Progenitor cell of endocrine pancreas (in vitro differentiated cells): ENCODE measurements at places on chromosomes 2 and 18.

GRCh38 chr18:11500153-11501122 lies 109.0 kb upstream of the SLC35G4 start:
- no peak for DNase-seq

DNA sequence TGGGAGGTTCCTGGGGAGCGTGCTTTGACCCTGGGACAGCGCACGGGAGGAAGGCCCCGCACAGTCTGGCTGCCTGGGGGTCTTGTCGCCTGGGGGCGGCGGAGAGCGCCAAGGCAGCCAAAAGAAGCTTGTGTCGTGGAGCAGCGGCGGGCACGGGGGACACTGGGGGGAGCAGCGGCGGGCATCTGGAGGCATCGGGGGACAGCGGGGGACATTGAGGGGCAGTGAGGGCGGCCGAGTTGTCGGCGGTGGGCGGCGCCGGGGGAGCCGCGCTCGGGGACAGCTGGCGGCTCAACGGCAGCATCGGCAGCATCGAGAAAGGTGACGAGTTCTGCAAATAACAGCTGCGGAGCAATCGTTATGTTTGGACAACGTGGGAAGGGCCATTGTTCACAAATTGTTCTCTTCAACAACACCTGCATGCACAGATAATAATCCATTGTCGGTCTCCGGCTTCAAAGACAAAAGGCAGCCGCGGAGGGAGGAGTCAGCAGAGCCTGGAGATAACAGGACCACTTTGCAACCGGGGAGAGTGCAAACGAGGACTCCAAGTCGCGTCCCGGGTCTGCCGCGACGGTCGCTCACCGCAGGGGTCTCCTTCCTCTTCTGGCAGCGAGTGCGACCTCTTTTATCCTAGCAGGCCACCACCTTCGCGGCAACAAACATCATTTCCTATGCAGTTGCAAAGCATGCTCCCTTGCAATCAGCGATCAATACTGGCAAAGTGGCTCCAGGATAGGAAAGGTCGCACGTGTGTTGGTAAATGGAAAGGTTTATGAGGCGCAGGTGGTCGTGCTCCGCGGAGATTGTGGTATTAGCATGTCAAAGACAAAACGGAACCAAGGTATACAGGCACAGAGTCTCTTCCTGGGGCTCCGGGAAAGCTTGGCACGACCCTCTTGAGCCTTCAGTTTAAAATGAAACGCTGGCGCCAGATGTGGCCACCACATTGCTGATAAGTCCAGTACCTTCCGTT lies 132.3 kb upstream of the DLX2 start:
- DNase-seq = peak; percentile 55

DNA sequence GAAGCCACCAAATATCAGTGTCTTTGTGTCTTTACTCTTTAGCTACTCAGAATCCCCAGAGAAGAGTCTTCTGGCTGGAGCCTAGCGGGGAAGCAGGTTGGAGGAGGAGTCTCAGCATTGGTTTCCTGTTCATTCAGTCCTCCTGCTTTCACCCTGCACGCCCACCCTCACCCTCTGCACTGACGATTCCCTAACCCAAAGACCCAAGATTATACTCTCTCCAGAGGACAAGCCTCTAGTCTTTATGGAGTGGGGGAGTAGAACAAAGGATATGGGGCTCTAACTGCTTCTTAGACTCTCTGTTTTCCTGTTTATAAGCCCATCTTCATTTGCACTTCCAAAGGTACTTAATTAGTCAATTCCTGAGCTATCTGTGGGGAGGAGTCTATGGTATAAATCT lies 338.8 kb downstream of the AGPS start:
- DNase-seq = no peak

- DNase-seq = no peak
These were observed 97.1 kb upstream of the CELF4 start for GRCh38 chr18:37662546-37663339.

DNA sequence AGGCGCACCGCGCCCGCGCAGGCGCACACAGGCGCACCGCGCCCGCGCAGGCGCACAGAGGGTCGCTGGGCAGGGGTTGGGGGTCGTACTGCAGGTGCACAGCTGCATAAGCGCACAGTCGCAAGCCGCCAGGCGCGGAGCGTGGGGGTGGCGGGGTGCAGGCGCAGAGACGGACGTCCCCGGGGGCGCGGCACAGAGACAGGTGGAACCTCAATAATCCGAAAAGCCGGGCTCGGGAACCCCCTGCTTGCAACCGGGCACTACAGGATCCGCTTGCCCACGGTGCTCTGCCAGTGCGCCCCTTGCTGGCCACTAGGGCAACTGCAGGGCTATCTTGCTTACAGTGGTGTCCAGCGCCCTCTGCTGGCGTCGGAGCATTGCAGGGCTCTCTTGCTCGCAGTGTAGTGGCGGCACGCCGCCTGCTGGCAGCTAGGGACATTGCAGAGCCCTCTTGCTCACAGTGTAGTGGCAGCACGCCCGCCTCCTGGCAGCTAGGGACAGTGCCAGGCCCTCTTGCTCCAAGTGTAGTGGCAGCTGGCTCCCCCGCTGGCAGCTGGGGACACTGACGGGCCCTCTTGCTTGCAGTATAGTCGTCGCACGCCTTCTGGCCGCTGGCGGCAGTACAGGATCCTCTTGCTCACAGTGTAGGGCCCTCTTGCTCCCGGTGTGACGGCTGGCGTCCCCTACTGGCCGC lies 34.9 kb downstream of the FAM110C start:
- DNase-seq = peak; percentile 41

DNA sequence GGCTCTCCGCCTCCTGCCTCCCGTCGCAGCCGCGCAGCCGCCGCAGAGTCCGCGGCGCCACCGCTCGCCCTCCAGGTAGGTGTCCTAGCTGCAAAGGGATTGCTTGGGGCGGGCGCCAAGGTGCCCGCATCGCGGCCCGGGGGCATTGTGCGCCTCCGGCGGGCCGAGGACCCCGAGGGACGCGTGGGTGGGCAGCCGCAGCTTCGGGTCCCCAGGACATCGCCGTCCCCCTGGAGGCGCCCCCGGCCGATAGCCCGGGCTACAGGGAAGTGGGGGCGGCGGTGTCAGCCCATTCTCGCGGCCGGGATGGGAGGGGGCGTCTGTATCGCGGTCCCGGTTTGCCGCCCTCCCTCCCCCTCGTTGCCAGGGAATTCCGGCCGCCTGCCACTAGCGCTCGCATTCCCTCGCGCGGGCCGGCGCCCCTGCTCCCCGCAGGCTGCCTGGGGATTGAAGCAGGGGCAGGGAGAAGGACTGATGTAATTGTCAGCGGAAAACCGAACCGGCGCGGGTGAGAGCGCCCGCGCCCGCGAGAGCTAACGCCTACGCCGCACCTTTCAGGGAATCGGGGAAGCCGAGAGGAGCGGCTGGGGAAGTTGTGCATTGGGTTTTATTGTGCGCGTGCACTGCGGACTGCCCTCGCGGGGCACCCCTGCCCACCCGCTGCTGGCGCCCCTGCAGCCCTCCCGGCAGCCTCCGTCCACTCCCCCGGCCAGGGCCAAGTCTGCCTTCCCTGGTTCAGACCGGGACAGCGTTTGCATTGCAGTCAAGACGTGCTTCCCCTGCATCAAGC lies 483 bp downstream of the OSBPL6 start:
- peak; percentile 36 for DNase-seq

DNA sequence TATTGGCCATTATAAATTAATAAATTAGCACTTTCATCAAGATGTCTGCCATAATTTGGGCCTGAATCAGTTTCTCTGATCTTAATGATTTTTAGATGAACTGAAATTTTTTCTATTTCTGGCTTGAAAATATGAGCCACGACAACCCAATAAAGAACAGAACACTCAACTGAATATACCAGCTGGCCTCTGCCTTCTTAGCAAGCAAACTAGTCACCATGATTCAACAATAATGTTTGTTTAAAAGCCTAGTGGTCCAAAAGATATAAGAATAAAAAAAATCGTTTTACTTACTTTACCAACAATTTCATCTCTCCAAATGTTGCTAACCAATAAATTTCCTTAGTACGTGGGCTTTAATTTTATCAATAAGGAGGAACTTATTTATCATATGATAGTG lies 66.7 kb upstream of the TTN start:
- no peak for DNase-seq

DNA sequence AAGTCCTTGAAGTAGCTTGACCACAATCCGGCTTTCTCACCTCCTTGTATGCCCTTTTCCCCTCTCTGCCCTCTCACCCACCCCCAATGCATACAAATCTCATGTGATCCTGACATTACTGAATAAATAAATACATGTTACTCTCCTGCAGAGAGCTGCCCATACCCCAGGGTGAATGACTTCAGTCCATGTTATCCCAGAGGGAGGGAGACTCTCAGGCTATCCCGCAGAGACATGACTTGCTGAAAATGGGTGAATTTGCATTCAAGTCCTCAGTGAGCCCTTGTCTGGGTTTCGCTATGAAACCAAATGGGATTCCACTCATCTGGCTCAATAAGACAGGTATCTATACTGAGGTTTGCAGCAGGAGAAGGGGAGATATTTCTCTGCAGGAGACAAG lies 168.5 kb downstream of the FHOD3 start:
- no peak for DNase-seq

- no peak for DNase-seq
These were observed 1465.7 kb upstream of the PIK3C3 start for GRCh38 chr18:40489301-40489700.

DNA sequence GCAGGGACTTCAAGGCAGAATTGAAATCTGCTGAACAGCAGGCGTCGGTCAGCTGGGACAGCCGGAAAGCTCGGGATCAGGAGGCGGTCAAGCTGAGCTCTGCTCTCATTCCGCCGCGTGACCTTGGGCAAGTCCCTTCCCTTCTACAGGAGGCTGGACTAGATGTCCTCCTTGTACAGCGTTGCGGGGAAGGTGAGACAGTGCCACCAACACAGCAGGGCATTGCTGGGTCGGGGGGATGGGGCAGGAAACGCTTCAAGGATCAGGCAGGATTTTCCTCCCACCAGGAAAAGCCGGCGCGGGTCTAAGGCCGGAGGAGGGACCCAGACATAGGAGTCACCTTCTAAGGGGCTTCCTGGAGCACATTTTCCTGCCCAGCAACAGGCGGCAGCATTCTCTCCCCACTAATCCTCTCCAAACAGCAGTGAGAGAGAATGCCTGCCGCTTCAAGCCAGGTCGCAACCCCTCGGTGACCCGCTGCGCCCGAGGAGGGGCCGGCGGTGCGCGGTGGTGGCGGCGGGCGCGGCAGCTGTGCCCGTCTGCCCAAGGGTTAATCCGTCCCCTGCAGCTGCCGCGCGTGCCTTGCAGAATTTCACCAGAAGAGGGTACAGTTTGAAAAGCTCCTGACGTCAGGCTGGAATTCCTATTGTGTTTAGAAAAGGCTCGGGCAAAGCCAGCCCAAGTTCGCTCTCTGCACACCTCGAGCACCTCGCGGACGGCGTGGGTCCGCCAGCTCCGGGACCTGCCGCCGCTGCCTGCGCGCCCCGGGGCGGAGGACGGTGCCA lies at the start of gene KCNF1:
Gene KCNF1 (plus strand): TSS at position 644 of the 785 bp plus-strand sequence. CDS start 493 bp downstream, outside the sequence.
- peak; percentile 52 for DNase-seq

GRCh38 chr2:222193328-222193983 lies 105.3 kb downstream of the PAX3 start:
- DNase-seq = no peak

DNA sequence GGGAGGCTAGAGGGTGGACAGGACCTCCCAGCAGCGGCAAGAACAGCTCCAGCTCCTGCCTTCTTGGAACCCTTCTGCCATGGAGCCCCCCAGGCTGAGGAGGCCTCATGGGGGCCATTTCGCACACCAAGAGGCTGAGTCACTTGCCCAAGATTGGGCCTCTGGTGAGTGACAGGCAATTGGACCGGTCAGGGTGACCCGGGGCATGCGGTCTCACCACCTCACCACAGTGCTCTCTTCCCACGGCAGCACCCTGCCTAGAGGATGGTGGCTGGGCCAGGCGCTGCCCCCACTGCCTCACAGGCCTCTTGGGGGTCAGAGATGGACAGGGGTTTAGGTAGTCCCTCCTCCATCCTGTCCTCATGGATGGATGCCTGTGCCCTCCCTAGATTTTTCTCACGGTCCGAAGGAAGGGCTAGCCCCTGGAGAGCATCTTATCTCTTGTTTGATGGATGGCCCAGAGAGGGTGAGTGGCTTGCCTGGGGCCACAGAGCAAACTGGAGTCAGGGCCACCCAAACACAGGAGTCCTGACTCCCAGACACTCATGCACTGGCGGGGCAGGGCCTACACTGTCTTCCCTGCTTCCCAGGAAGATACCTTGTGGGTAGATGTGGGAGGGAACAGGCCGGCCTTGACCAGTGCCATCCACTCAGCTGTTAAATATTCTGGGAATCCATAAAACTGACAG lies 119.2 kb downstream of the INHBB start:
- no peak for DNase-seq

DNA sequence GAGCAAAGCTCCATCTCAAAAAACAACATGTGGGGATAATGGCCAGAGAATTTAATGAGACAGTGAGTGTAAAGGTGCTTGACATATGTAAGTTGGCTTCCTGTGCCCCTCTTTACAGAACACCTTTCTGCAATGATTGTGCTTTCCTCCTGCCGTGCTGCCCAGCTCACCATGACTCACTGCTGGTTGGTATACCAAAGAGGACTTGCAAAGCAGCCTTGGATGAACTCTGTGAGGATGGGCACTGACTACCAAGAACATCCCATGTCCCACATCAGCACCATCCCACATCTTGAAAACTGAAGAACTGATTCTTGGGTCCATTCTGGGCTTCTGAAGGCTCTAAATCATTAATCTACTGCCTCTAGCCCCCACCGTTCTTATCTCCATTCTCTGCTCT lies 52.2 kb downstream of the NGEF start:
- DNase-seq = no peak

GRCh38 chr18:63002803-63003445 lies 287.6 kb downstream of the PHLPP1 start:
- no peak for DNase-seq

DNA sequence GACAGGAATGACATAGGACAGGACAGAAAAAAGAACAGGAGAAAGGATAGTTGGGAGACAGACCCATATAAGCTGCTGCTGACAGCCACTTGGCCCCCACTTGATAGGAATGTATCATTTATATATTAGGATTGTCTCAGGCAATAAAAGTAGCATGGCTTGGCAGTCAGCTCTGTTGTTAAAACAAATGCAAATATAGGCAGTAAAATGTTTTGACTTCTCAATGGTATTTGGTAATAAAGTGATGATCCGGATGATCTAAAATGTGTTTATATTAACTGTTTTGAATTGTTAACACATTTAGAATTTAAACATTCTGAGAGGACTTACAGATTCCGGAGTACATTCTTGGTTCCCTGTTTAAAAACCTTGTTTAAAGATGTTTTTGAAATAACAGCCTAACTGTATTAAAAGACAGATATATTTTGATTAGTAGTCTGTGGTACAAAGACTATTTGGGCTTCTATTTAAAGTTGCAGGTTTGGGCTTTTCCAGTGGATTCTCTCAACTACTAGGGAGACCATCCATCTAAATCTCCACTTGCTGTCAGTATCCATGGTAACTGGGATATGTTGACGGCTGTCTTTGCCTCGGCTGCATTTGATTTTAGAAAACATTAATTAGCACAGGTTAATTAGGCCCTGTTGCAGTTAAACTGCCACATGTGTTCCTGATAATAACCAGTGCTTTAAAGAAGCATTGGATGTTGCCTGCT lies 147.6 kb downstream of the ESCO1 start:
- DNase-seq = no peak
